Aorta (tissue), 5 donors: ENCODE measurements at places on chromosomes 11 and 22.
A peak's percentile ranks its signal among the peaks of the same experiment; 100 is the strongest.

GRCh38 chr11:82927264-82927880, 25.8 kb downstream of the DDIAS start:
- no peak for DNase-seq

GRCh38 chr11:67698247-67698646, 23.8 kb upstream of the ALDH3B2 start:
- no peak for DNase-seq

GRCh38 chr22:39979048-39979447, 15.7 kb upstream of the FAM83F start:
- DNase-seq, result no peak

DNA sequence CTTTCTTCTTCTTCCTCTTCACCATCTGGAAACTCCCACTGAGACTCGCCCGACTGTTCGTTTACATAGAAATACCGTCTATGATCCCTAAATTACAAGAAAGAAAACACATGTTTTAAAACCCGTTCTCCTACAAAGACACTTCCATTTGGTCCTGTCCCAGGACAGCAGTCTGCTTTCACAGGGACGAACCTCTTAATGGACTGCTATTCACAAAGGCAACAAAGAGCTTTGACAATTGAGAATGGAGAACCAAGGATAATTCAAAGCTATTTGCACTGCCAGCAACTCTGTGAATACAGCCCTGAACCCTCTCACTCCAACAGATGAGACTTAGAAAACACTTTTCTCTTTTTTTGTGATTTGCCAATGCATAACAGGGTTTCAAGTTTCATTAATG, 16.3 kb upstream of the AGBL2 start:
- DNase-seq, result no peak

GRCh38 chr11:9060700-9061111, 30.7 kb downstream of the SCUBE2 start:
- no peak for DNase-seq

DNA sequence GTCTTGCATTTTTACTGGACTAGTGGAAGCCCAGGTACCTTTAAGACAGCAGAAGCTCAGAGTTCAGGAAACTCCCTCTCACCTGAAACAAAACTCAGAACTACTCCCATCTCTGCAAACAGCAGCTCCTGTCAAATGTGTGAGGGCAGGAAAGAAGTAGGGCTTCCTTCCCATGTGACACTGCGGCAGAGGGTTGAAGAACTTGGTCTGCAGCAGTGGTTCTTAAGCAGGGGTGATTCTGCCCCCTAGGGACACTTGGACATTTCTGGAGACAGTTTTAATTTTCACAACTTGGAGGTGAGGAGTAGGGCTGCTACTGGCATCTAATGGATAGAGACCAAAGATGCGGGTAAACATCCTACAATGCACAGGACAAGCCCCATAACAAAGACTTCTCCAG, 63.4 kb downstream of the RCN1 start:
- DNase-seq, result no peak

DNA sequence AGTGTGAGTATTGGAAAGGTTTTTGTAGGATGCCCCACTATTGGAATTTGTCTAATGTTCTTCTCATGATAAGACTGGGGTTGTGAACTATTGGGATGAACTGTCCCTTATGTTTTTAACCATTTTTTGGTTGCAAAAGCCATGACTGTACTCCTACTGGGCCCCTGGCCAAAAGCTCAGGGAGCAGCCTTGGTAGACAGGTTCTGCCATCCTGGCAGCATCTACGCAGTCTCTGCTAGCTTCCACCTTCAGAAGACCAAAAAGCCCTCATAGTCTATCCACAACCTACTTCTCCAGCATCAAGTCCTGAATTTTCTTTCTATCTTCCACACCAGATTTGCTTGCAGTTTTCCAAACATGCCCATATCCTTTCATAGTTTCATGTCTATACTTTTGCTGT, 211.8 kb downstream of the TENM4 start:
- no peak for DNase-seq

DNA sequence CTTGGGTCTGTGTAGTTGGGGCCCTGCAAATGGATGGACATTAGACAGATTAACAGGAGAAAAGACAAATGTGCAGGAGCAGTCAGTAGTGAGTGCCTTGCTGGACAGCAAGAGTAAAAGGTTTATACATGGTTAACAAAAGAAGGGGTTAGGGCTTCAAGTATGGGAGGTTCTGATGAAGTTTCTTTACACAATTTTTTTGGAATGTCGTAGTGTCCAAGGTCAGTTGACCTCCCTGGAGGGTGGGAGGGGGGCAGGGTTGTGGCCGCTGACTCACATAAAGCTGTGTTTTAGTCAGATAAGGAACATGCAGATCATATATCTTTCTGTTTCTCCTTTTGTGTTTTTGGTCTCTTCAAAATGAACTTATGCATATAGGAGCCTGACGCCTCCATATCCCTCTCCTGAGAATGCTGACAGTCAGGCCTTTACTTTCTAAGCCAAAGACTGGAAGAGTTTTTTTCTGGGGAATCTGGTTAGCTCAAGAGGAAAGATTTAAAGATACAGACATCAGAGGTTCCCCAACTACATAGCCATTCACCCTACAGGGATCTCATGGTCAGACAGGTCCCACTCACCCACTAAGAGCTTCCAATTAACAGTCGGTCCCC, 134.3 kb downstream of the NECTIN1 start:
- DNase-seq, result no peak

DNA sequence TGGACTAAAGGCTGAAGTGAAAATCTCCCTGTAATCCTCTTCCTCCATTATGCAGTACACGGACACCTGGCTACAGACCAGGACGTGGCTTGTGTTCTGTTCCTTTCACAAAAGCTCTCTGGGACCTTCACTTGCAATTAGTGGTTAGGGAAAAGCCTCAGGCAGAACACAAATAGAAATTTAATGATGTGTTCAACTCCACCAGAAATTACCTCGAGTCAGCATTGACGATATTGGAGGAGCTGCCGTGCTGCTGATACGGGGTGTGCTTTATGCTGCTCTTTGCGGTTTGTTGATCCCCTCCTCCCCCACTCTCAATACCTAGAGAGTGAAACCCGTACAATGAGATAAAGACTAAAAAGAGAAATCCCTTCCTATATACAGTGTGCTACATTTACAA, 48.9 kb downstream of the POLD3 start:
- DNase-seq, result no peak

- DNase-seq, result no peak
Measured at GRCh38 chr11:64611869-64612646, 21.0 kb downstream of the SLC22A12 start.

DNA sequence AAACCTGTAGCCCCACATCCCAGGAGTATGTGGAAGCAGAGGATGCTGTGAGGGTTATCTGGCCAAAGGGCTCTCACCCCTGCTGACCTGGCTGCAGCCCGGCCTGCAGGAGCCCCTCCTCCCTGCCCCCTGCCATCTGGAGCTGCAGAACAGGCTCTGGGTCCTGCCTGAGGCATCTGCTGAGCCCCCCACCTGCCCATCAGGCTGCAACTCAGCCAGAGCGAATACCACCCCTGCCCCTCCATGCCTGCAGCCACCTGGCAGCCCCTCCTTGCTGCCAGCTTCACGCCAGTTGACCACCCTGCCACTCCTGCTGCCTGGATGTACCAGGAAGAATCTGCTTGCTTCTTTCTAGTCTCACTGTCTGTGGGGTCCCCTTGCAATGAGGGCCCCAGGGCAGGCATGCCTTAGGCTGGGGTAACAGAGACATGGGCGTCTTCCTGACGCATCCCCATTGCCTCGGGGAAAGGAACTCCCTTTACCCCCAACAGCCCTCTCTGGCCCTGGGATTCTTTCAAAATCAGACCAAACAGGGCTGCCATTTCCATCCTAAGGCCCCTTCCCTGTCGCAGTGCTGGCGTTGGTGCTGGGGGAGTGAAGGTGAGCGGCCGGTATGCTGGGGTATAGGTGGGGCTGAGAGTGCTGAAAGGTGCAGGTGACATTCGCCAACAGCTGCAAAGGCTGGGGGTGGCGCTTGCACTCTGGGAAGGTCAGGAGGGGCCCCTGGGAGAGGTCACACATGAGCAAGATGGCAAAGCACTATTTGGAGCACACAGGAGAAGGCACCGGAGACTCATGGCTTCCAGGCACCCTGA, 1334.6 kb downstream of the TBC1D22A start:
- DNase-seq, result no peak

DNA sequence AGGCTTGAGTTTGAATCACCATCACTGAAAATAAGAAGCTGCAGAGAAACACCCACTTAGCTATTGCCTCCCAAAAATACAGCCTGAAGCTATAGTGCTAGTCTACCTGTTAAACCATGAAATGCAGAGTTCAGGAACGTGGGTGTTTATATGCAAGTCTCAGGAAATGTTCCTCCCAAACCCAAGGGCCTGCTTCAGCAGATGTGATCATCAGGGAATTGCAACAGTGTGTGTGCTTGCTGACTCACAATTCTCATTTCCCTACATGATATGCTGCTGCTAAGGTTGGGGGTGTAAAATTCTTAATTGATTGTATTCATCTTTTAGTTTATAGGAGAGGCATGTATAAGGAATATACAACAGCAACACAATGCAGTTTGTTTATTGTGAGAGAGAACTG, 49.6 kb downstream of the NUP98 start:
- no peak for DNase-seq

DNA sequence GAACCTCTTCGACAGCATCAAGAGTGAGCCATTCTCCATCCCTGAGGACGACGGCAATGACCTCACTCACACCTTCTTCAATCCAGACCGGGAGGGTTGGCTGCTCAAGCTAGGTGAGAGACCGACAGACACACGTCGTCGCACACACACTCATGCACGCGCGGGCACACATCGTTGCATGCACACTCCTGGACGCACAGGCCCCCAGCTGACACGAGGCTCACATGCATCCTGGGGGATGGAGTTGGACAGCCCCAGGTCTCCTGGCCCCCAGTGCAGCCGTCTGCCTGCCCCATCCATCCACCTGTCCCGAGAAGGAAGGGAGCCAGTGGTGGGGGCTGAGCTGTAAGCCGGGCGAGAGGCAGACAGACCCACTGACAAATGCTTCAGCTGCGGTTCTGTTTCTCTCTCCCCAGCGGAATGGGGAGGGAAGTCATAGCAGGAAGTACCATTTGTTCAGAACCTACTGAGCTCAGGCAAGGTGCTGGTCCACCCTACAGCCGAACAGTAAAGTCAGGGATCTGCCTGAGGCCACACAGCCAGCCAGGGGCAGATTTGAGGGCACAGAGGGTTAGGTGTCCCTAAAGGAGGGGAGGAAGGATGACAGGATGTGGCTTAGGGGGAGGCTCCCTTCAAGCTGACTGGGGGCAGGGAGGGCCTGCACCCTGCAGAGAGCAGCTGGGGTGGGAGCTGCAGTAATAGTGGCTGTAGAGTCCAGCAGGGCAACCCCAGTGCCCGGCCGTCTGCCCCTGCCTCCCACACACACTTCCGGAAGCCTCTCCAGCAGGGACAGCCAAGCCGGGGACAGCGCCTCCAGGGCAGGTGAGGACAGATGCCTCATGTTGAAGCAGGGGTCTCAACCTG, 27.1 kb downstream of the CYTH4 start:
- DNase-seq, result no peak

DNA sequence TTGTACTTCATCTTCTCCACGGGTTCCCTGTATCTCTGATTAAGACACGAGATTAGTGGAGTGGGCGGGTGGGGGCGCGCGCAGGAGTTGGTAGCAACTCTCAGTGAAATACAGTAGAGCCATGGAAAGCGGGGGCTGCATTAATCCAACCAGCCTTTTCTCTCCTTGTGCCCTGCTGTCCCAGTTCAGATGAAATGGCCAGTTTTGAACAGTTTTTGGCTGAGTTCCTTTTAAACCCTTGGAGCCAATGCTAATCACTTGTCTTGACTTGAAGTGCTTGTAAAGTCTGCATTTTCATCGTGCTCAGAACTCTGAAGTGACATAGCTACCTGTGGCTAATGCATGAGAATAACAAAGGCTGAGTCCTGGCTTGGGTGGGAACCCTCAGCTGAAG, 734 bp upstream of the TMEM123 start:
- DNase-seq, result peak; percentile 77

GRCh38 chr22:37185646-37186227, 2.3 kb downstream of the C1QTNF6 start:
- DNase-seq, result peak; percentile 61

- DNase-seq, result peak; percentile 87
Measured at GRCh38 chr11:66020618-66021357, 5.5 kb downstream of the CATSPER1 start.

DNA sequence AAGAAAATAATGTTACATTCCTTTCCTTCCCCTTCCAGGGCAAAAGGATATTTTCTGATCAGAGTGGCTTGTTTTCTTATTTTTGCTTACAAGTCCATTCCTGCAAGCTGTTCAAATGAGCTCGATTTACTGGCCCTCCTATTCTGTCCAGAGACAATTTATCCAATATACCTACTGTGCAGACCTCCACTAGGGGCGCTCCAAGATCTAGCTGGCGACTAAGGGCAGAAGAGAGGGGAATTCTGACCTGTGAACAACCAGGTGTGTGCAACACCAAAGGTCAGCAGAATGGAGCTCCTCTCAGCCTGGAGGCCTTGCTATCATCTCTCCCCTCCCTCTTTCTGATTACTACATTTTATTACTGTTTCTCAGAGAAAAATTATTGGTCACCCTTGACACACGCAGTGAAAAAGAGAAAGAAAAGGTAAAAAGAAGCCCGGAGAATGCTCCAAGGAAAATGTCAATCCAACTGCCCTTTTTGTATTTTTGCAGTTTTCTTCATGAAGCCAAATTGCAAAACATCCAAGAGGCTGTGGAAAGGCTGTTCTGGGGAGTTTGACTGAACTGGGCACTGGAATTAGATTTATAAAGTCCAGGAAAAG, 3.2 kb downstream of the SEZ6L start:
- no peak for DNase-seq

DNA sequence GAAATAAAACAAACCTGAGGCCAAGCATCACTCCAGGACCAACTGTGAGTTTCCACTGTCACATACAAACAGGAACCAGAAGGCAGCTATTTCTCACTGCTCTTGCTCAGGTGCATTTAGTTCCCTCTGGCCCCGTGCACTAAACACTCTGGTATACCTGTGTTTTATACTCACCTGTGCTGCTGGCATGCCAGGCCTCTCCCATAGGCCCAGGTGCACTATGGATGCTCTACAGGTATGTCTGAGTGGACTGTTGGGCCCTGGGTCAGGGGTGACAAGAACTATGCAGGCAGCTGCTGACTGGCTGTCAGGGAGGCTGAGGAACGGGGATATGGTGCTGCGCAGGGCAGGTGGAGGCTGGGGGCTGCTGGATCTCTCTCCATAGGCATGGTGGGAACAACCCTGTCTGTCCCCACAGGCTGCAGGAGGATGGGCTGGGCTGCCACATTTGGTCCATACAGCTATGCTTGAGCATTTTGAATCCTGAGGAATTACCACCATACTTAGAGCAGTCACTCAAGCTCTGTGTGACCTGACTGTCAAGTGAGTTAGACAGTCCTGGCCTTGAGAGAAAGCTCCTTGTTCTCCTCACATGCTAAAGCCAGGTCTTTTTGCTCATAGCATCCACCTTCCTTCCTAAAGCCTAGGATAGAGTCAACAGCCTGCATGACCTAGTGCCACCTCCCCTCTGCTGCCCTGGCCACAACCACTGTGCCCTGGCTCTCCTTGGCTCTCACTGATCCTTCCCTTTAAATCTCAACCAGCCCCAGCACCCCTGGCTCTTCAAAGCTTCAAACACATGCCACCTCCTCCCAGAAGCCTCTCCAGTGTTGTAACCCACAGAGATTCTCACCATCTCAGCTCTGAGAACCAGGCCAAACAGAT, 72.9 kb downstream of the C11orf58 start:
- no peak for DNase-seq
